Hematopoietic multipotent progenitor cell treated with erythropoietin and hydrocortisone succinate and interleukin-3 and kit ligand, for 6 days (in vitro differentiated cells): ENCODE measurements at places on chromosomes 7 and 10.

DNA sequence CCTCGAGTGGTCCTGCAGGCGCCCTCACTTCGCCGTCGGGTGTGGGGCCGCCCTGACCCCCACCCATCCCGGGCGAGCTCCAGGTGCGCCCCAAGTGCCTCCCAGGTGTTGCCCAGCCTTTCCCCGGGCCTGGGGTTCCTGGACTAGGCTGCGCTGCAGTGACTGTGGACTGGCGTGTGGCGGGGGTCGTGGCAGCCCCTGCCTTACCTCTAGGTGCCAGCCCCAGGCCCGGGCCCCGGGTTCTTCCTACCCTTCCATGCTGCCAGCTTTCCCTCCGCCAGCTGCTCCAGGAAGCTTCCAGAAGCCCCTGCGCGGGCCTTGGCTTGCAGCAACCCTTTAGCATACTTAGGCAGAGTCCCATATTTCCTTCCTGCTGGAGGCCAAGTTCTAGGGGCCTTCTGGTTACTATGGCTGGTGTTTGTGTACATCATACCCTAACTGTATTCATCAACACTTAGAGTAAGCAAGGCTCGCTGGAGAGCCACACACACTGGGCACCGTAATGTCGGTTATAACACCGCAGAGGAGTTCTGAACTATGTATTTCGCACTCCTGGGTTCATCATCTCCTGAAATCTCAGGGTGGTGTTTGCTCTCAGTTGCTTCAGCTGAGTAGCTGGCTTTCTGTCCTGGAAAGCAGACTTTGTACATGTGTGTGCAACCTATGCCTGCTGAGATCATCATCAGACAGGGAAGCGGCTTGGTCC is 471 bp downstream of the MGMT start:
- peak; percentile 30 for DNase-seq

- DNase-seq = no peak
Observed at GRCh38 chr7:137443616-137444015, 100.1 kb upstream of the PTN start.

GRCh38 chr10:50382576-50383023 is 131.3 kb upstream of the ASAH2 start:
- DNase-seq = no peak

- DNase-seq = no peak
Observed at GRCh38 chr7:41028580-41028979, 674.3 kb downstream of the INHBA start.

- DNase-seq = no peak
Observed at GRCh38 chr10:123783296-123783695, 108.3 kb downstream of the CPXM2 start.

DNA sequence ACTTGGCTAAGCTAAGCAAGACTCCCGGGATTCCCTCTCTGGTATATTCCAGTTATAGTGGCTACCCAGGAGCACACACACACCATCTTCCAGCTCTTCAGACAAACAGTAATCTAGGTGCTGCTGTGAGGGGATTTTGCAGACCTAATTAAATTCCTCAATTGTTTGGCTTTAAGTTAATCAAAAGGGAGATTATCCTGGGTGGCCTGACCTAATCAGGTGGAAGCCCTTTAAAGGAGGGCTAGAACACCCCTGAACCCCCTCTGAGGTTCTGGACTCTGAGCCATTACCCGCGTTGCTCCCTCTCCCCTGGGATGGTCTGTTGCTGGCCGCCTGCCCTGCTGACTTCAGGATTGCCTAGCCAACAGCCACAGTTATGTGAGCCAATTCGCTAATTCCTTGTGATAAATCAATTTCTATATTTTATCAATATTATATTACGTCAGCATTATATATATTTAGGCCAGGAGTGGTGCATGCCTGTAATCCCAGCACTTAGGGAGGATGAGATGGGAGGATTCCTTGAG is 6.4 kb downstream of the SFXN2 start:
- no peak for DNase-seq

DNA sequence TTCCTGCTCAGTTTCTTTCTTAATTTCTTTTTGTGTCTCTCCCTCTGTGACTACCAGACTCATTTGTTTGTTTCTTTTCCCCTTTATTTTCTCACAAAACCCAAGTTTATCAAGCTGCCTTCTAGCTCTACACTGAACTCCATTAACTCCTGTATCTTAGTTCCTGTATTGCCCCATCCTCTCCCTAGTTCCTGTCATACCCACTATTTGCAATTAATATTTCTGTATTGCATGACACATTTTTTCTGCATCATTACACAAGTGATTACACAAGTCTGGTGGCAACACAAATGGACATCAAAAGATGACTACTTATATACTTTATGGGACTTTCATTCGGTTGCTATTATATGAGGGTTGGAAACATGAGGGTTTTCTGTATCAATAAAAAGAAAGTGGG is 26.9 kb upstream of the OR9A4 start:
- DNase-seq = no peak

DNA sequence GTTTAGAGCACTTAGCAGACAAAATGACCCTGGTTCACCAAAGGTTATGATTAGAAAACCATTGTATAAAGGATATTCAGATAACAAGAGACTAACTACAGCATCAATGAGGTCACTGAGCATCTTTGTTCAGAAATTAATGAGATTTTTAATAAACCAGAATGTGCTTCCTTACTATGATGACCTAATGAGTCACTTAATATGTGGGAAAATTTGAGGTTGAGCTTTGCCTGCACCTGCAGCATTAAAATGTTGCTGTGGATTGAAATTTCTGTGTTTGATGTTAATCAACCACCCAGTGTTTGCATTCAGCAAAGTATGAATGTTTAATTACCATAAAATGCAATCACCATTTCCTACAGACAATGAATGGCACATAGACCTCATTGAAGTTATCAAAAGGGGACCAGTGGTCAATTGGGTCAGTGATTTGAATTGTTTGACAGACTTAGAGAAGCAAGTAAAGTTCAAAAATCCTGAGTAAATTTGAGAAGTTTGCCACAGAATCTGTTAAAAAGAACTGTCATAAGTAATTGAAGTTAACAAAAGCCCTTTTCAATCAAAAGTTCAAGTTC is 45.8 kb downstream of the EXOC6 start:
- DNase-seq = no peak

GRCh38 chr10:87618566-87619423 is 40.9 kb upstream of the PAPSS2 start:
- DNase-seq = no peak

DNA sequence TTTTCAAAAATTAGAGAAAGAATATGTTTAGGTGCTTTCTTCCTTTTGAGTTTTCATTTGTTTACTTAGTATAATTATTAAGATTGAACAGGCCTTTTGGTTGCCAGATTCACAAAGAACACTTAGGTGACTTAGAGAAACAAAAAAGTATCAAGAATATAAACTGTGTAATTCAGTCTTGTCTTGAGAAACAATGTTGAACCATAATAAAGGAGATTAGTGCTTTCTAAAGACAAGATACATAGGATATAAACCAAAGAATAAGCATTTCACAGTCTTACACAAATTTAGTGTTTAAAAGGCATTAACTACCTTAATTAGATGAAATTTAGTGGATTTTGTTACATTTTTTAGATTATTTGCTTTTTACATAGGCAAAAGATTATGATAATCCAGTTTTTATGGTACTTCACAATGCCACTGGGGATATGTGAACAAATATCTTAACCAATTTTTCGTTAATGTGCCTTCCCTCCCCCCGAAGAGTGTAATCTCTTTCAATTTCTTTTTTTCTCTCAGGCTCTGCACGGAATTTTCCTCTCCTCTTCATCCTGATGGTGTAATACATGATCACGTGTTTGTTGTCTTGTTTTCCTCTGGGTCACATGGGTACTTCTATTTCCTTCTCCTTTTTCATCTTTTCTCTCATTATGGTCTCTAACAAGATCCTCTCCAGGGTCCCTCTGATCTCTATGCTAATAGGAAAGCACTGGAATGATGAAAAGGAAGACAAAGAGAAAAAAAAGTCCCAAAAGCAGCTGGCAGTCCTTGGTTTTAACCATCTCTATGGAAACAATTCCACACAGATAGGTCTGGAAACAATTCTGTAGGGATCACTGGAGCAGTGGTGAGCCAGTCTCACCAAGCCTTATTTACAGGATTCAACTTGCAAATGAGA is 3.7 kb upstream of the HNRNPH3 start:
- DNase-seq = peak; percentile 76

DNA sequence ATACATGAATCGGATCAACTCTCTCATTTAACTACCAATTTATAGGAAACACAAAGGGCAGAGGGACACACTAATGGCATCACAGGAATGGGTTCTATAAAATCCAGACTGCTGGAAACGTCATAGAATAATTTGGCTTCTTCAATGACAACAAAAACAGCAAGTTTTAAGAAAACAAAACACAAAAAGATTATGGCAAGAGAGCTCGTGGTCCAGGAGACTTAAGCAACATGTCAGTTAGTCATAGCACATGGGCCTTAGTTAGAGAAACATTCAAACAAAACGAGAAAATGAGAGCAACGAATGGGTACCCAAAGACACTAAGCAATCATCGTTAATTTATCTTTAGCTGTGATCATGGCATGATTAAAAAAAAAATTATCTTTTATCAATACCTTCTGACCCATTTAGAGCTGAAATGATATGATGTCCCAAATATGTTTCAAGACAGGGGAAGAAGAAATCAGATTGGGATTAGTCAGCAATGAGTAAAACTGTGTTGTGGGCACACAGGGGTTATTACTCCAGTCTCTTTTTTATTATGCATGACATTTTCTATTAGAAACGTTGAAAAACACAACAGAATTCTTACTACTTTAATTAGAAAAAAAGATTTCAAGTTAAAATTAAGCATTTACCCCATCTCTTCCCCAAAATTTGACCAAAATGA is 28.3 kb downstream of the NCAPG2 start:
- no peak for DNase-seq

DNA sequence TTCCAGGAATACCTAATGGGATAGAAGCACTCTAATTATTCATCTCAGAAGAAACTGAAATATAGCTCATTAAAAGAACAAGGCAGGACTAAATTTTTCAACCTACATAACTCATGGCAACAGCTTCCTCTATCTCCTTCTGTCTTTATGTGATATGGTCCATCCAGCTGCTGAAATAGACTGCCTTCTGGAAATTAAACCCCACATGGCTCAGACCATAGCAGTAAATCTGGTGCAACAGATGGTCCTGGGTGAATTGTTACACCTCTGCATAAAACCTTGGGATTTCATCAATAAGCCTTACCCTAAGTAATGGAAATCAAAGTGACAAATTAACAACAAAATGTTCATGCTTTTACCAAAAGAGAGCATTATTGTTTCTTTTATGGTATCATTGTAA is 205.6 kb upstream of the CSTF2T start:
- no peak for DNase-seq

- no peak for DNase-seq
Observed at GRCh38 chr10:59977486-59977885, 71.1 kb upstream of the CCDC6 start.

- no peak for DNase-seq
Observed at GRCh38 chr7:43647339-43647672, 64.4 kb downstream of the STK17A start.

DNA sequence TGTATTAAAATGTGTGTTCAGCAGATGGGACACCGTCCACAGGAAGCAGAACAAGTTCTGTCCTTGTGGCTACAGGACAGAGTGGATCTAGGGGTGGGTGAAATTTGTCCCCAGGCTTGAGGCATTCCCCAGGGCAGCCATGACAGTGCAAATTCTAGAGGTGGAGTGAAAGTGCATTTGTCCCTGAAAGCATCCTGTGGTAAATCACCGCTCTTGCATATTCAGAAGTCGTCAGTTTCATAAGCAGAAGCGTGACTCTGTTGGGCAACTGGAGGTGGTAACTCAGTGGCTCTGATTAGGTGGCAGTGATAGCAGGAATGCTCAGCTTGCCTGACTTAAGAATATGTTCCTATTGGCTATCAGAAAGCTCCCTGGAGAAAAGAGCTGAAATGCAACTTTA is 96.6 kb downstream of the SNX10 start:
- DNase-seq = no peak
